ENCODE measurements at places on chromosomes 3 and 15.

DNA sequence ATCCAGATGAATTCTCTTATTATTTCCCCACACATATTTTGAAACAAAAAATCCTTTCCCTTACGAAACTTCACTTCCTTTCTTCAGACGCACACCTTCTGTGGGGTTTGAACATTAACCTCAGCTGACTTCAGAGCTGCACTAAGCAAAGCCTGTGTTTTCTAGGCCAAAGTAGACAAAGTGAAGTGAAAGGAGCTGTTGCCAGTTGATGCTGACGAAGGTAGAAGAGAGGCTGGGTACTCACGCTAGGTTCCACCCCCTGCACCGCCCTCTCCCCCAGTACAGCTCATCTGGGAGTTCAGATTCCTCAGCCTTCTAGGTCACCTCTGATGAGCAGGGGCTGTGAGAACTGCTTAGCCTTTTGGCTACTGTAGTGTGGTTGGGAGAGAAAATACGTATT is 24.1 kb downstream of the DUT start:
- no peak for DNase-seq

DNA sequence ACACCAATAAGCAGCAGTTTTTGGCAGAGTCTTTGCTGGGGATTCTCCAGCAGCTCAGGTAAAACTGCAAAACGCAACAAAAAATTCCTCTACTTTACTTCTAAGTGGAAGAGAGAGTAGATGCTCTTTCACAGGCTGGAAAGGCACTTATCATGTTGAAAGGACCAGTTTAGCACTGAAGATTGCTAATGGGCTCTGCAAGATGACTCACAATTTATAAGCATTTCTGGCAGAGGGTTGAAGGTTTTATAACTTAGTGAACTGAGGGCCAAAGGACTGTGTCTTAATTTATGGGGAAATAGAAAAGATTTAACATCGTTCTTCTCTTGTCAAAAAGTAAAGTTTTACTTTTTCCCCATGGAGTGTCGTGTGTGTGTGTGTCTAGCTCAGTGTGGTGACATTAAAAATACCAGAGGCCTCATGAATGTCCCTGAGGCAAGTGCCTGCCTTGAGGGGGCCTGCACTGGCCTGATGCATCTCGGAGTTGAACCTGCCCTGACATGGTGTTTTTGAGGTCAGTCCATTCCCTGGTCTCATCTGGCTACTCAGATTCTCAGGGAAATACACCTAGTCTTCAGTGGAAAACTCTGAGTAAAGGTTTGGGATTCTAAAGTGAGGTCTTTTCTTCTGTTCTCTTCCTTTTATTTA is 1092.0 kb downstream of the NAALADL2 start:
- no peak for DNase-seq

- DNase-seq, result no peak
These were observed 316.1 kb upstream of the TMCO5A start for GRCh38 chr15:37618353-37618752.

DNA sequence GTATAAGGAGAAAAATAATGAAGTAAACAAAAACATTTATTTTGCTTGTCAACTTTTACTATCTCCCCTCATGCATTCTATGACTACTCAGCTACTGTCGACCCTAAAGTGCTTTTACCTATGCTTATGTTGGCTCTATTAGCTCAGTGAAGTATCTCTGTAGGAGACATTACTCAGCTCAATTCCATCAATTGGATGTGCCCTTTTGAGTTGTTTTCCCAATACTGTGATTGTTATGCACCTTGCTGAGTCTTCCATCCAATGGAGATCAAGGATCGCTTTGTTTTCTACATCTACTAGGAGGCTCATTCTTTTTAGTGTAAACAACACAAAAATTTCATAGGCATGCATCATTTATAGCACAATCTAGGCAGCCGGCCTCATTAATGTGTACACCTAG is 403.8 kb upstream of the ARL6 start:
- no peak for DNase-seq

GRCh38 chr3:171743327-171744157 is 66.7 kb downstream of the PLD1 start:
- no peak for DNase-seq

DNA sequence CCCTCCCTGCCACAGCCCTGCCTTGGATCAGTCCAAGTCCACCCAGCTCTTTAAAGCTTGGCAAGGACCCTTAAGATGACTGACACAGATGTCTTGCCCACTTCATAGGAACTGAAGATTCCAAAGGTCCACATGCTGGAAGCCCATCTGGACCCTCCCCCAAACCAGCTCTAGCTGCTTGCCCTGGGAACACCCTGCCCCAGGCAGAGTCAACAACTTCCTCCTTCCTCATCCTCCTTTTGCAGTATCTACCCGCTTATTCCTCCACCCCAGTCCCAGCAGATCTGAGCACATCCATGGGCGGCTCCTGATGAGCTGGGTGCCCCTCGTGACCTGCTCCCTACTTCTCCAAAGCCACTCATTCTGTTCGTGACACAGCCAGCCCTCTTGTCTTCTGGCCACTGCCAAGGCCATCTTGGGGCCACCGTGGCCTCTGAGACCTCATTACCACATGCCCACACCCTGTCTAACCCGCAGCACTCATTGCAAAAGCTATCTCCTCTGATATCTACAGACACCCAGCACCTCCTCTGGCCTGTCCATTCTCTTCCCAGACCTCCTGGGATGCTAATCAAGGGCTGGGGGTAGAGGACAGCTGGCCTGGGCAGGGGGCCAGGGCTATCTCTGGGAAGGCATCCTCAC is 2.0 kb upstream of the PFKFB4 start:
- DNase-seq, result no peak

GRCh38 chr15:94602754-94603470 is 371.6 kb downstream of the MCTP2 start:
- no peak for DNase-seq

- no peak for DNase-seq
These were observed 37.5 kb downstream of the LPP start for GRCh38 chr3:188191460-188191859.
